Liver (tissue), 10 donors: ENCODE measurements at places on chromosomes 4 and X.

GRCh38 chrX:12999422-12999821, 24.5 kb downstream of the TMSB4X start:
- no peak for DNase-seq

DNA sequence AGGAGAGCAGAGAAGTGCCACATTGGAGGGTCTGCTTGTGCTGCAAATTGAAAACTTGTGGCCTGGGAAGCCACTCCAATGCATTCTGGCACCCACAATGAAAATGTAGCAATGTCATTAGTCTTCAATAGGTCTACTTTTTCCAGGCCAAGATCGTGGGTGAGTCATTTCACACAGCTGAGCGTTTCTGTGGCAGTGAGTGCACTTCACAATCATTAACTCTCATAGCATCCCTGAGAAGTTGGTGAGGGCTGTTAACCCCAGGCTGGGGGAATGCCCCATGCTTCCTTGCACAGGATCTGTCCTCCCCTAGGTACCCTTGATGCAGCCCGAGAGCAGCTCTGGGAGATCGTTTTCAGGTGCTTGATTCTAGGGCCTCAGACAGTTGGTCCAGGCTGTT, 196.8 kb upstream of the ATP6AP2 start:
- DNase-seq: no peak

- no peak for DNase-seq
Observed at GRCh38 chrX:57640674-57641016, 39.4 kb downstream of the NLRP2B start.

- no peak for DNase-seq
Observed at GRCh38 chr4:119204916-119205315, 7.6 kb upstream of the USP53 start.

GRCh38 chrX:115687595-115687994, 126.6 kb downstream of the PLS3 start:
- DNase-seq: no peak

- DNase-seq: no peak
Observed at GRCh38 chr4:149345424-149345823, 470.2 kb downstream of the IQCM start.

- DNase-seq: no peak
Observed at GRCh38 chr4:96835991-96836390, 996.1 kb downstream of the PDHA2 start.

GRCh38 chr4:177185579-177185978, 124.1 kb upstream of the NEIL3 start:
- DNase-seq: no peak

- no peak for DNase-seq
Observed at GRCh38 chr4:86496094-86497080, 97.7 kb upstream of the PTPN13 start.

- no peak for DNase-seq
Observed at GRCh38 chrX:56738670-56739069, 9.6 kb downstream of the NBDY start.

DNA sequence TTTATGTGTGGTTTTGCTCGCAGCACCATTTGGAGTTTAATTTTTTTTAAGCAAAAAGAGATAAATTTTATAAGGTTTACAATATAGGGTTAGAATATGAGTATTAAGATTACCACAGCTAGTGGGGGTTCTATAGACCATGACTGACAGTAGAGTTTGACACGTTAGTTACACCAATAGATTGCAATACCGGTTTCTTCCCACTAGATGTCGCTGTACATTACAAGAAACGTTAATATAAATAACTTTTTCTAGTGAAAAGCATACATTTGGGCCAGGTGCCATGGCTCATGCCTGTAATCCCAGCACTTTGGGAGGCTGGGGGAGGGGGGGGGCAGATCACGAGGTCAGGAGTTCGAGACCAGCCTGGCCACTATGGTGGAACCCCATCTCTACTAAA, 433.6 kb downstream of the MAGEB5 start:
- no peak for DNase-seq

DNA sequence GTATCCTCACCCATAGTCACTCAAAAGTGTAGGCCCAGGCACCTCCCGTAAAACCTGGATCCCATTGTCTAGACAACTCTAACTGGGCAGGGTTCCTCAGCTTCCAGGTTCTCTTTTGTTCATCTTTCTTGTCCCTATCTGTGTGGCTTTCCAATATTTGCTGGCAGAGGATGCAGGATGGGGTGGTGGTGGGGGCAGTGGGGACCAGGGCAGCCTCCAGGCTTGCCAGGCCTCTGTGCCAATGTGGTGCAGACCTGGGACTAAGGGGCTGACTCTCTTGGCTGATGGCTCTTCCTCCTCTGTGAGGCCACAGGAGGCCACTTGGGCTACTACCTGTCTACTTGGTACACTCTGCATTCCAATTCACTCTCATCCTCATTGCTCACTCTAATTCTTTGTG, 76.4 kb downstream of the NBDY start:
- no peak for DNase-seq

- no peak for DNase-seq
Observed at GRCh38 chr4:115575851-115576250, 462.4 kb upstream of the NDST4 start.

- no peak for DNase-seq
Observed at GRCh38 chr4:163603257-163603656, 108.8 kb downstream of the TMA16 start.

DNA sequence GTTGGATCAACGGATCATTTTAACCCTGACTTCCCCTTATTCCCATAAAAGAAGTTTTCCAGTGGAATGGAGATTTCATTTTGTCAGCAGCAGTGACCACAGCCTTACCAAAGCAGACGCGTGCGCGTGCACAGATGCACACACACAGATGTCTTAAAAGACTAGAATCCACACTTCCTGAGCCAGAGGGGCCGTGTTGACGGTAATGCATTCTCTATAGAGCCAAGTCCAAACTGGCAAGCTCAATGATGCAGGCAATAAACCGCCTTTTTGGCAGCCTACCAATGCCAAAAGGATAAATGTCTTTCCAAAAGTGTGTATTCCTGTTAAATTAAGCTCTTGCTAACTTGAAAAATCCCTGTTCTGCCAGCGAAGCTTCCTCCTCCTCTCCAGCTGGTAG, 18.8 kb upstream of the CLDN34 start:
- no peak for DNase-seq

DNA sequence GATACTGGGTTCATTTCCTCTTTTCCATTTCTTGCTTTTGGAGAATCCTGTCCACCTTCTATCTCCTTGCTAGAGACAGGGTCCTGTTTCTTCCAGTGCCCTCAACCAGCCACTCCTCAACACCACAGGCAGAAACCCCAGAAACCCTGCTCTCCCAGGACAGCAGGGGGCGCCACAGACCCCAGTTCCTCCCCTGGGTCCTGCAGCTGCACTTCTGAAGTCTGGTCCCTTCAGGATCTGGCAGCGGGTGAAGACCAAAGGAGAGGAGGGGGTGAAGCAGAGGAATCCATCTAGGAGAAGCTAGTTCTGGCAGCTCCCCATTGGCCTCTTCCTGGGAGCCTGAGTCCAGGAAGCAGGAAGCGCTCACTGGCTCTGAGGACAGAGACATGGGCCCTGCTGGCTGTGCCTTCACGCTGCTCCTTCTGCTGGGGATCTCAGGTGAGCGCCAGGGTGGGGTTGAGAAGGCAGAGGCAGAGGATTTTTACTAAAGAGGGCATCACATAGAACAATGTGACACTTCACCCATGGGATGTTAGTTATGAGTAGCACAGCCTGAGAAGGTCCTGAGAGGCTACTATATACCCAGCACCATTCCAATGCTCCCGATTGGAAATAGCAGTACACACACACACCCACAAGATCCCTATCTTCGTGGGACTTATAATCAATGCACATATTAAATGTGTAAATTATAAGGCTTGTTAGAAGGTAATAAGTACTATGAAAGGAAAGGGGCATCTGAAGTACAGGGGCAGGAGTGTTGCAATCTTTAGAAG, at the start of gene PRSS48:
Gene PRSS48, plus strand, starts transcription at position 375 of the 776 bp plus-strand sequence. Its CDS starts 12 bp downstream, at position 387.
- DNase-seq: peak; percentile 71

- no peak for DNase-seq
Observed at GRCh38 chrX:134734466-134734952, 76.2 kb upstream of the PLAC1 start.

- no peak for DNase-seq
Observed at GRCh38 chr4:63663870-63664269, 745.4 kb downstream of the TECRL start.

DNA sequence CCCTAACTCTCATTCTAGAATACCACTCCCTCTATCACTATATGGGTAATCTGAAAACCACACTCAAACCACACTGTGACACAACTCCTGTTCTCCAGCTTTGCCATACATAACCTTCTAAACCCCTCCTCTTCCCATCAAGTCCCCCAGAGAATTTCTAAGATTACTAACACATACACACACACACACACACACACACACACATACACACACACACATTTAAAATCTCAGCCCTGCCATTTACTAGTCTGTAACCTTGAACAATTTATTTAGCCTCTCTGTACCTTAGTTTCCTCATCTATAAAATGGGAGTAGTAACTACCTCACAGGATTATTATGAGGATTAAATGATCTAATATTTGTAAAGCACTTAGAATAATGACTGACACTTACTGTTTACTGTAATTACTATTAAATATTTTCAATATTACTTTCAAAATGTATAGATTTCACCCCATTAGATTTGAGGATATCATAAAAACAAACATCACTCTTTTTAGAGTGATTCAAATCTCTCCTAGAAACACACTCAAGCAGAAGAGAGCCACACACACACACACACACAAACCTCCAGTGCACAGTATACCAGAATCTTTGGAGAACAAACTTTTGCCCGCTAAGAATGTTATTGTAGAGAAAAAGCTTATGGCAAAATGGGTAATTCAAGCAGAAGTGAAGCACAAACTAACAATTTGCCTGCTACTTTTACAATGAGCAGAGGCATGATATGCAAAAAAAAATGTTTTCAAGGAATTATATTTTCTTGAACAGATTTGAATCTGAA, 3.8 kb downstream of the ANKRD50 start:
- no peak for DNase-seq

GRCh38 chrX:18578546-18578945, 93.4 kb downstream of the RS1 start:
- DNase-seq: no peak

DNA sequence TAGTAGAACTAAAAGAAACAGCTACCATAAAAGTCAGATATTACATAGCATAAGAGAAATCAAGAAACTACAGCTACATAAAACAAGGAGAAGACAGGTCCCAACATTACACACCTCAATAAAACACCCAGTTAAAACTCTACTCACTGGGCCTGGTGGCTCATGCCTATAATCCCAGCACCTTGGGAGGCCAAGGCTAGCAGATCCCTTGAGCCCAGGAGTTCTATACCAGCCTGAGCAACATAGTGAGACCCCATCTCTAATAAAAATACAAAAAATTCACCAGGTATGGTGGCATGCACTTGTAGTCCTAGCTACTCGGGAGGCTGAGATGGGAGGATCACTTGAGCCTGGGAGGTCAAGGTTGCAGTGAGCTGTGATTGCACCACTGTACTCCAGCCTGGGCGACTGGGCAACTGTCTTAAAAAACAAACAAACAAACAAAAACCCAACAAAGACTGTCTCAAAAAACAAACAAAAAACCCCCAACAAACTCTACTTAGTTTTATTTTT, 15.2 kb upstream of the TXLNG start:
- DNase-seq: no peak

DNA sequence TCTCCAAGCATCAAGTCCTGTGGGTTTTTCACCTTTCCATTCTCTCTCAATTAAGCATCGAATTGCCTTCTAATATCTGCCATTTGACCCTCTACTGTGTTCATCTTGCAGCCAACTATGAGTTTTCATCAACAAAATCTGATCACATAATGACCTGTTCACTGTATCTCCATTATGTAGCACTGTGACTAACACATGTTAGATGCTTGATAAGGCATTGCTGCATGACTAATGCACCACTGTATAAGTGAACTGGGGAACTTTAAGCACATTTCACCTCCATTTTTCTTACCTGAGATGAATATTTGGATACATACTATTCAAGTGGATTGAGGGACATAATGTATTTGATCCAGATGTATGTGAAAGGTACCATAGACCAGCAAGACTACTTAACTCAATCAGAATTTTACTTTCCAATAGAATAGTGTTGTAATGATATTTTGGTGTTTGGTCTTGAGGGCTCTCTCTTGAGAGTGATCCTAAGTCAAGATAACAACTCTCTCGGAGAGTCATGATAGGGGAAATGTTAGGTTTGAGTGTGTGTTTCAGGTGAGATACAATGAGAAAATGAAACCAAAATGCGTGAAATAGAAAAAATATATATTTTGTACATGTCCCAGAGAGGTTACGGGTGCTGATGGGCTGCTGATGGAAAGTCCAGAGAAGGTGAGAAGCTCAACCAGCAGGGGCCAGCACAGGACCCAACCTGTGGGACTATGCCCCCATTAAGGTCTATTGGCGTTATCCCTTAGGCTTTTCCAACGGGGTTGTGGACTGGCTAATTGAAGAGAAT, 60.2 kb upstream of the HS3ST1 start:
- DNase-seq: no peak

DNA sequence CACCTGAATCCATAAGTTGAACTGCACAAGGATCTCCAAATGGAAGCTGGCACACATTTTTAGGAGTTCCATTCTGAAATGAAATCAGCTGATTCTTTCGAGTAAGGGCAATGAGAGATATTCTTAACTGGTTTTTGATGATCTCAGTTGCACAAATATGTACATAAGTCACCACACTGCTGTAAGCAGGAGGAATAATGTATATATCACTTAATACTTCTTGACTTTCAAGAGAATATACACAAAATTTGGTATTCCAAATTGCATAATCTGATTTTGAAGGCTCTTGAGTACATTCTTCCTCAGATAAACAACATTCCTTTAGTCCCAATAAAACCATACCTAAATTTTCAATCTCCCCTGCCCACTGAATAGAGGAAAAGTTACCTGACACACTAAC, 8.2 kb downstream of the FANCB start:
- DNase-seq: no peak

GRCh38 chrX:107677501-107677901, 49.2 kb downstream of the PRPS1 start:
- DNase-seq: no peak
